Fibroblast of upper back skin (primary cell): ENCODE measurements at places on chromosomes 4 and X.

DNA sequence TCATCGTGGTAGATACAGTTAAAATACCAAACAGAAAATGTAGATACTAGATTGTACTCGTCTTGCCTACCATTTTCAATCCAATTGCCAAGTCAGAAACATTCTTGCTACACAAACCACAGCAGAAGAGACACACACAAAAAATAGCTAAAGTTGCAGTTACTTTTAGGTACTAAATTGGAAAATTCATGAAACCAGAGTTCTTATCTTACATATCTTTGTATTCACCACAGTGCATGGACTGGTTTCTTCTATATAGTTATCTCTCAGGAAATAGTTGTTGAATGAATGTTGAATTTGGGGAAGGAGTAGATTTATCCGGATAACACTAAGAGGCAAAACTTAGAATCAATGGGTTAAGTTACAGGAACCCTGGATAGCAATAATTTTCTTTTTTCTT is 14.2 kb downstream of the COL4A5 start:
- DNase-seq = no peak

DNA sequence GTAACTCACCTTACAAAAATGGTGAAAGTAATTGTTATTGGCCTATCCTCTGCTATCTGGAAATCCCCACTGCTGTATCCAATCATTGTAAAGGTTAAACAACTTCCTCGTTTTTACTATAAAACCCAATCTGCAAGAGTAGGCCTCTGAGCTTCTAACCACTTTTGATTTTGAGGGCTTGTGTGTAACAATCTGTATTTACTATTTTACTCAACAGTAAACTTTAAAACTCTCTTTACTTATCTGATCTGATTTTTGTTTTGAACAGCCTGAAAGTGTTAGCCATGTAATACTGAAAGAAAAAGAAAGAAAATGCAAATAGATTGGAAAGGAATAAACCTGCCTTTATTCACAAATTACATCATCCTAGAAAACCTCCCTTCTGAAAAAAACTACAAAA is 63.1 kb downstream of the SLC10A7 start:
- DNase-seq = no peak

- no peak for DNase-seq
Observed at GRCh38 chrX:153517423-153517822, at the start of gene ATP2B3. Gene ATP2B3, plus strand, starts transcription at chrX:153517642. Its CDS starts 18,606 bp downstream, at chrX:153536248.

GRCh38 chr4:144650311-144651005 is 4.5 kb downstream of the HHIP start:
- peak; percentile 64 for DNase-seq

GRCh38 chr4:98686043-98686707 is 27.8 kb upstream of the TSPAN5 start:
- DNase-seq = no peak

DNA sequence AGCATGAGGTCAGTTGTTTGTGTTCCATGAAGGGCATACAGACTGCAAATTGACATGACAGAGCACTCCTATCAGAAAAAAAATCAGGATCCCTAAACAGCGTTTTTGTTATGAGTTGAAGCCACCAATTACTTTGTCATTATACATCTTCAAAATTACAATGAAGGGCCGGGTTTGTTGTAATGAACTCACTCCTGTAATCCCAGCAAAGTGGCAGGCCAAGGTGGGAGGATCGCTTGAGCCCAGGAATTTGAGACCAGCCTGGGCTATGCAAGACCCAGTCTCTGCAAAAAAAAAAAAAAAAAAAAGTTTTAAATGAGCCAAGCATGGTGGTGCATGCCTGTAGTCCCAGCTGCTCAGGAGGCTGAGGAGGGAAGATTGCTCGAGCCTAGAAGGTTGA is 3.5 kb upstream of the DCTD start:
- DNase-seq = no peak

- DNase-seq = peak; percentile 82
Observed at GRCh38 chr4:74206088-74206825, 48.3 kb downstream of the MTHFD2L start.

- DNase-seq = peak; percentile 77
Observed at GRCh38 chr4:86043755-86044592, 315.9 kb downstream of the MAPK10 start.

- no peak for DNase-seq
Observed at GRCh38 chrX:9538544-9539045, 73.7 kb downstream of the TBL1X start.

DNA sequence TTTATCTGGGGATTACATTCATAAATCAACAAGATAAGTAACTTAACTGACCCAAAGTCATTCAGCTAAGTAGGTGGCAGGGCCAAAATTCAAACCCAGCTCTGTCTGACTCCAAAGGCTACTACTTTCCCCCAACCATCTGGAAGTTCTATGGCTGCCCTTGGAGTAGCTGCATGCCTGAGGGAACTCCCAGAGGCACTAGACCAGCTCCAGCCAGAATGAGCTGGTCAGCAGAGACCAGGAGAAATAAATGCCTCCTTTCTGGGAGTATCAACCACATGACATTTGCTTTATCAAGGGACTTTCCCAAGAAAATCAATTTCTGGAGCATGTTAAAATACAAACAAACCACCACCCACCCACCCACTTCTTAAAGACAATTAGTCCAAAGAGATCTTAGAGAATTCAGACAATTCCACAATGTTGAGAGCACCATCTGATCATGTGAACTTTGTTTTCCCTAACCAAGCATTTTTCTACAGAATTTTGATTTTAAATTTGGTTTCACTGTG is 180.5 kb downstream of the EFHC2 start:
- no peak for DNase-seq

DNA sequence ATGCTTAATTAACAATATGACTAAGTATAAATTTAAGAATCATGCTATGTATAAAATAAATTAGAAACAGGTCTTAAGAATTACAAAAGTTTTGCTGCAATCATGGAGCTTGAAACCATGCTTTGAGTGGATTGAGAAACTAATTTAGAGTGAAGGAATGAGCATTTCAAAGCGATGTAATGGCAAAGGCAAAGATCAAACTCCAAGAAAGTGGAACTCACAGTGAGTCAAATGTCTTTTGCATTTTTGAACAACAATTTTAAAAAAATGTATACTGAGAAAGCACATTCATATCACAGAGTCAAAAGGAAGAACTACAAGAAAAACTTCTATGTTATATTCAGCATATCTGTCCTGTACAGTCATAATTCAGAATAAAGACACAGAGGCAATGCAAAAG is 6.6 kb downstream of the GPRIN3 start:
- no peak for DNase-seq

- DNase-seq = no peak
Observed at GRCh38 chr4:22030307-22030706, 81.7 kb upstream of the KCNIP4 start.

GRCh38 chrX:103101299-103102042 is 8.5 kb upstream of the NXF3 start:
- DNase-seq = no peak

GRCh38 chr4:67460574-67460973 is 84.7 kb downstream of the CENPC start:
- no peak for DNase-seq

GRCh38 chr4:120071192-120071795 is 4.6 kb upstream of the MAD2L1 start:
- peak; percentile 75 for DNase-seq

DNA sequence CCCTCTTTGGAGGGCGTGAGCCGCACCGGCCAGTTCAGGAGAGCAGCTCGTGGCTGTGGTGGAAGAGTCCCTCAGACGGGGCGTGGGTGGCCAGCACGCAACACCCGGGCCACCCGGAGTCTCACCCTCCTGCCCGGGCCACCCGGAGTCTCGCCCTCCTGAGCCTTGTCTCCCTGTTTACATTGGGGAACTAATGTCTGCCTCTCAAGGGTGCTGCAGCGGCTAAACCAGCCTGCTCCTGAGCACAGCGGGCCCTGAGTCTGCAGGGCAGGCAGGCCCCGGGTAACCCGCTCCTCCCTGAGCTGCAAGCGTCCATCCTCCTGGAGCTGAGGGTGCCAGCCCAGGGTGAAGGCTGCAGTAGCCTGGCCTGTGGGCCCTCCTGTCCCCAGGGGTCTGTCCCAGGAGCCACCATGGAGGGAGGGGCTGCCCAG is 3.0 kb downstream of the PDE6B start:
- DNase-seq = no peak

GRCh38 chr4:55435141-55435841 is 39.5 kb downstream of the TMEM165 start:
- DNase-seq = peak; percentile 29

- DNase-seq = no peak
Observed at GRCh38 chr4:102022343-102022742, 231.8 kb downstream of the BANK1 start.

DNA sequence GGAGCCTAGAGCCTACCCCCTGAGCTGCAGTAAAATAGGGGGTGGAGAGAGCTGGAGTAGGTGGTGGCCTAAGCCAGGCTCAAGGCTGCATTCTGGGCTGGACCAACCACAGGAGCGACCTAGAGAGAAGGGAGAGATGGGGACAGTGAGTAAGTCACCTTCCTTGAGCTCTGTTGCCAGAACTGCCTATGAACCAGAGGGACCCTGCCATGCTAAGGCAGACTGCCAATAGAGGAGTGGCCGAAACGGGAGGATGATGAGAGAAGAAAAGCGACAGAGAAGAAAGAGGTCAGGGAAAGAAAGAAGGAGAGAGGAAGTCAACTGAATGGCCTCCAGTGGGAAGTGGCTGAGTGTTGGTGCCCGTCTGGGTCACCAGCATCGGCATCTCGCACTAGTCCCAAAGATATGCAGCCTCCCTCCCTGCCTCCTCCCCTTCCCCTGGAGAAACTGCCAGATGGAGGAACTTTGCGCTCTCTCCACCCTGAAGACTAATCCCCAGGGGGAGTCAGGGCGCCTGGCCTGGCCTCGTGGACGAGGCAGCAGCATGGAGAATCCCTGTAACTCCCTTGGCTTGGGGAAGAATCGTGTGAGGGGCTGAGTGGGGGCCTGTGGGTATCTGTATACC is 28.8 kb downstream of the ELF4 start:
- no peak for DNase-seq

DNA sequence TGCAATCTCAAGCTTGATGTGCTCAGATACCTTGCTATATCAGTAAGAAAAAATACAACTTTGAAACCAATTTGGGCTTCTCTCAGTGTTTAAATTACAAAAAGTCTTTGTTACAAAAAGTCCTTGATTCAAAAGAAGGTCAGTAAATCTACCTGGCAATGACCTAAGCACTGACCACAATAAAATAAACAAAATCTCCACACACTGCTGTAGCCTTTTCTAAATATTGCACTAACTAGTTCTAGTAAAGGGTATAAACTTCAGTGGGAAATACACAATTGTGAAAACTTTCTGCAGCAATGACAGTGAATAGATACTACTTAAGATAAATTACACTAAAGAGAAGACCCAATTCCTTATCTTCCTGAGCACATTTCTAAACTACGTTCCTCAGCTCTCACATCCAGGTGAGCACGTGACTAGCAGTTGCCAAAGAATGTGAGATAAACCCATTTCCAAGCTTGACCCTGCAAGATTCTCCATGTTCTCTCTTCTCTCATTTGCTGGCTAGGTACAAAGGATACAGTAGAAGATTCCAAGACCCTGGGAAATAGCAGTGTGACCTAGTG is 81.4 kb upstream of the GPR34 start:
- DNase-seq = no peak

GRCh38 chrX:98605941-98606340 is 1722.2 kb downstream of the RPA4 start:
- DNase-seq = no peak

GRCh38 chr4:20354120-20354519 is 102.4 kb downstream of the SLIT2 start:
- no peak for DNase-seq

DNA sequence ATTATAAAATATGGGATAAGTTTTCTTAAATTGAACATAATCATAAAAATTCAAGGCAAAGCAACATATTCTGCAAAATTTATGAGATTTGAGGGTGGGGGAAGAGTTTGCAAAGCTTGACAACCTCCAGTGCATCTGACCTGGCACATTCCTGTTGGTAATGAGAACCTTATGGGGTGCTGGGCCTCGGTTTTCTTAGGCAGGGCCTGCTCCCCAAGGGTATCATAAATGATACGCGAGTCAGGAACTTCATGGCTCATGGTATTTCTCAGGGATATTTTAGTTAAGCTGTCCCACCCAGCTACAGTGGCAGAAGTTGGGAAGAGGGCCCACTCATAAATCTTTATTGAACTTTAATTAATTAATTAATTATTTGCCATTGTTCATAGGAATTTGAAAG is 13.2 kb downstream of the AFF2 start:
- DNase-seq = peak; percentile 62

- no peak for DNase-seq
Observed at GRCh38 chr4:10345381-10345784, 111.8 kb downstream of the ZNF518B start.

DNA sequence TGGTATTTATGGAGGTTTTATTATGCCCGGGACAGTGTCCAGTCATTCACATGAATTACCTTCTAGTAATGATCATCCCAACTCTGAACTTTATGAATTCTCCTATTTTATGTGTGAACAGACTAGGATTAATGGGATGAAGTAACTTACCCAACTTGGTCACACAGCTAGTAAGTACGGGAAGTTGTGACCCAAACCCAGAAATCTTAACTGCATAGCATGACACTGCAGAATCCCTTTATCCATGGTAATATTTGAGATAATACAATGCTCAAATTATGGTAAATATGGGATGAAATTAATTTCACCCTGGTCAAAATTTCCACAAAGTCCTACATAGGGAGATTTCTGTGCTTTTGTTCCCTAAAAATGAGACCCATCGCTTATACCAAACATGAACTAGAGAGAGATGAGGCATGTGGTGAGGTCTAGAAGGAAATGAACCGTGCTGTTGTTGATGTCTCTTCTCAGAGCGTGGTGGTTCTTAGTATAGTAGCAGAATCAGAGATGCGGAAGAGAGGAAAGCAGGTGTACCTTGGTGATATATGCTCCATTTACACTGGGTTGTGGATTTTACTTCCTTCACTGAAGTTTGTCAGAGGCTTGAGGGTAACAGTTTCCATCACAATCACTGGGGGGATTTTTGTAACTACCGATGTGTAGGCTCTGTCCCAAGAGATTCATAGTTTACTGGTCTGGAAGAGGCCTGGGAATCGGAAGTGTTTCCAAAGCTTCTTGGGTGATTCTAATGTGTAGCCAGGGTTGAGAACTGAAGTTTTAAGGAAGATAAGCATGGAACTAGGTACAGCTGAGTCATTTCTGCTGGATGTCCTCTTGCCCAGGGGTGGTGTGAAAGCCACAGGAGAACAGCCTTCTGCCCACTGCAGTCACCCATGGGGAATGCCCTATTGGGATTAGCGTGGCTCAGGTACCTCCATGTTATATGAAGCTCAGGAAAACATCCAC is 30.2 kb upstream of the FAM9C start:
- DNase-seq = no peak

GRCh38 chr4:8366601-8367000 is 73.9 kb downstream of the ACOX3 start:
- DNase-seq = no peak

- no peak for DNase-seq
Observed at GRCh38 chr4:185878633-185879032, 66.6 kb upstream of the SORBS2 start.

DNA sequence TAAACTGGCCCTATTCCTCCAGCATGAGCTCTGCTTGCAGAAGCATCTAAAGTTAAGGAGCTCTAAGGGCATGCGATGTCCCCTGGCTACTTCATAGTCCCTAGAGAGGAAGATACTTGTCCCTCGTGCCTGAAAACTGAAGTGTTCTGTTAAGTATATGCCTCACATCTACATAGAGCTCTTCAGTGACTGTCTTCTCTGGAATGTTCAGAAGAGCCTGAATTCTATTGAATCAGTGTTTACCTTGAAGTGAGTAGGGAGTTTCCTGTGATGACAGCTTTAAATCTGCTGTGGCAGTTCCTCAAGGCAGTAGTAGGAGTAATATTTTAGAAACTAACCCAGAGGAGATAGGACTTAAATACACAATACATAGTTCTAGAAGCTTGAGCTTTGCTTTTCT is 111.2 kb downstream of the ZNF518B start:
- no peak for DNase-seq
